ENCODE measurements at places on chromosomes 5 and 9.
A peak's percentile ranks its signal among the peaks of the same experiment; 100 is the strongest.

GRCh38 chr5:177997319-177997670 is 1.3 kb upstream of the PROP1 start:
- no peak for DNase-seq

DNA sequence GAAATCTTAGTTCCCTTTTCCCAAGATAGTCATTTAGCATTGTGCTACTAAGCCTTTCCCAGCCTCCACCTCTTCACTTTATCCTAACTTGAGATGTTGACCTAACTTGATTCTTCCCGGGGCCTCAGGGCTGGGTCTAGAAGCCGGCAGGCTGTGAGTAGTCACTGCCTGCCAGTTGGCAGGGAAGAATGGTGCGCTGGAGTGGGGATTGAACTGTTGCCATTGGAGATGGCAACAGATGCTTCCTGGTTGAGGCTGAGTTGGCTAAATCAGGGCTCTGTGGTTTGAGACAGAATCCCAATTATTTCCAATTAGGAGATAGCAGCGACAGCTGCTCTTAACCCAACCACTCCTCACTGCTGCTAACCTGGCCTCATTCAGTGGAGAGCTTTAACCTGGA is 343.1 kb downstream of the BRINP1 start:
- no peak for DNase-seq

DNA sequence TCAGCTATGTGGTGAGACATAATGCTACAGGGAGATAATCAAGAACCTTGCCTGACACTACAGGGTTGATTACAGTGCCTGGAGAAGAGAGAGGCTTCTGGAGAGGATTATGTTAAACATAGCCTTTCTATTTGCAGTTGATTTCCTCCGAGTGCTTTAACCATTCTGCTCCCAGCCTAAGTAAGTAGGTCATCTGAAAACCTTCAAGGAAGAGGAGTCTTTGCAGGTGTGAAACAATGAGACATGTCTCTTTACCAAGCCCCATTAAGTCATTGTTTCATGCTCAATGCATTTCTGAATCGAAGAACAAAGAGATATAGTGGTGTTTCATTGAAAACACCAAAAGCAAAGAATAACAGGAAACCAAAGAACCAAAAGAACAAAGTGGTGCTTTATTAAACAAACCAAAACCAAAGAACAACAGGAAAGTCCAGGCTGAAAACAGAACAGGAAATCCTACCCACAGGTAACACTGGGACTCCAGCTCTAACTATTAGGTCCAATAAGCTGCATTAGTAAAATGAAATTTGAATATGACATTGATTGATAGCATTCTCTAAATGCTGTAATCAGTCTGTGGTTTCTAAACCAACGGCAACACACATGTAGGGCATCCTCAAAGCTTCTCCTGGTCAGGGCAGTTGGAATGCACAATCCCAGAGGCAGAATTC is 113.3 kb upstream of the SPATA31D4 start:
- peak; percentile 48 for DNase-seq

- DNase-seq, result no peak
Measured at GRCh38 chr9:90070469-90070868, 465.7 kb downstream of the GADD45G start.

DNA sequence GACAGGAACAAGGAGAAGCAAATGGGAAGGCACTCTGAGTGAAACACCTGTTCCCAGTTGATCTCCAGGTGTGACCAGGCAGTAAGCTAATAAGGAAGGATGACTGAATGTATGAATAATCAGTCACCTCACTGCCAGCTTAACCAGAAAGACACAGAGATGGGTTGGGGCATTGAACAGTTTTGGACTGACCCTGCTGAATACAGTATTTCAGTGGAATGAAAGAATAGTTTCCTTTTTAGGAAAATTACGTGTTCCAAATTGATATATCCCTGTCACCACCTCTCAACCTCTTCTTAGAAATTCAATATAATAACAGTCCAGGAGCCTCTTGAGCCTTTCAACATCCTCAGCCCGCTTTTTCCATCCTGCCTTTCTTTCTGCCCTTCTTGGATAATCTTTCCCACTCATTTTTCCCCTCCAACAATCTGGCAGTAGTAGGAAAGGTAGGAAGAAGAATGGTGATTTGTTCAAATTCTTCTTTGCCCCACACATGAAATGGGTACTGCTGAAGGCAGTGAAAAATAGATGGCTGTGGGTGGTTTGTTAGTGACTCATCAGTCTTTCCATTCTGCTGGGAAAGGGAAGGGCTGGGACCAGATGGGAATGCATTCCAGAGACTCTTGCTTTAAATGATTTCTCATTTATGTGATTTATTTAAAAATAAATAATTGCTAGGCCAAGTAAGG is 117.9 kb downstream of the ZSWIM6 start:
- DNase-seq, result no peak

DNA sequence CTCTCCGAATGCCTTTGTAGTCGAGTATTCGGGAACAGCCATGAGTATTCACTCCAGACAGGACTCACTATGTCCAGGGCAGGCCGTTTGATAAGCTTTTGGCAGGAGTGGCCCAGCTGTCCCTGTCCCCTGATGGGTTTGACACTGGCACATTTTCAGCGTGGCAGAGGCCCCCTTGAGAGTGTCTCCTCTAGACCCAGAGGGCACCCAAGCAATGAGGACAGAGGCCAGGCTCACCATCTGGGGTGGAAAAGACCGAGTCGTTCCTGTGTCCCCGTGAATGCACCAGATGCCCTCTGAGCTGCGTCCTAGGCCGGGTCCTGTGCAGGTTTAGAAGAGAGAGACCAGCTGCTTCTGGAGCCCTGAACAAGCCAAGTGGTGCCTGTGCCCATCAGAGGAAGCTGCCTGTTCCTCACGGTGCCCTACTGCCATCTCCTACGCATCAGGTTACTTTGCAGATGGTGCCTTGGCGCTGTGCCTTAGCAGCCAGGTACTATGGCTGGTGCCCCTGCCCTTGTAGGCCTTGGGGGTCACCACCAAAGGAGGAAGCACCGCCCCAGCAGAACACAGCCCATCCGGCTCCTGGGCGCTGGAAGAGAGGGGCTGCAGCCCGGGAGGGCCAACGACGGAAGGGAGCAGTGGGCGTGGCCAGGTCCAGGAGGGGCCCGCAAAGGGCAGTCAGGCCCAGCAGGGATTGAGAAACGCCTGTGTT is 42.4 kb downstream of the LRSAM1 start:
- DNase-seq, result no peak

DNA sequence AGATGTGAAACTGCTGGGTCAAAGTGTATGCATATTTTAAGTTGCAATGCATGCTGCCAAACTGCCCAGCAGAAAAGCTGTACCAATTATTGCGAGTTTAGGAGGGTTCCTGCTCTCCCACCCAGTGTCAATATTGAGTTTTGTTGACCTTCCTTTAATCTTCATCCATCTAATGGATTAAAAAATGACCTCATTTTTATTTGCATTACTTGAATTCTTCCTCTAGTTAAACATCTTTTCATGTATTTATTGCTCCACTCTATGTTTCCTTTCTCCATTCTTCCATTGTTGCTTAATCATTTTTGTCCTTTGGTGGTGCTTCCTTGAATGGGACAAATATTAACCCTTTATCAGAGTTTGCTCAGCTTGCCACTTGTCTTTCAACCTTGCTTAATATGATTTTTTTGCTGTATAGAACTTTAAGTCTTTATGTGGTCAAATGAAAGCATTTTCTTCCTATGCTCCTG is 32.4 kb downstream of the TLE1 start:
- no peak for DNase-seq

- DNase-seq, result no peak
Measured at GRCh38 chr5:145965804-145966203, 29.4 kb downstream of the SH3RF2 start.

DNA sequence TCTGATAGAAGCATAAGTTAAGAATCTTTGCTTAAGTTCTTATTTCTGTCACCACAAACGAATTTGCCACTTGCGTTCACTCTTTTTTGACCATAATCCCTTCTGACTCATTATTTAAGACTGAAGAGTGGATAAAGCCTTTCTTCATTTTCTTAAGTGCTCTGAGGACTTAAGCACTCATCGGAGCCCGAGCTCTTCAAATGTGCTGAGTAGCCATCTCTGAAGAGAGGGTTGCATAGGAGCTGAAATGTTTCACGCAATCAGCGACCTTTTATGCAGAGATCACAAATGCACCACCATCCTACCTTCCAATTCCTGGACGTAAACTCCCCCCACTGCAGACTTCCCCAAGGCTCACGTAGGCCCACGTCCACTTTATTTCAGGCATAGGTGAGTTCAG is 699.2 kb downstream of the IRX1 start:
- no peak for DNase-seq

DNA sequence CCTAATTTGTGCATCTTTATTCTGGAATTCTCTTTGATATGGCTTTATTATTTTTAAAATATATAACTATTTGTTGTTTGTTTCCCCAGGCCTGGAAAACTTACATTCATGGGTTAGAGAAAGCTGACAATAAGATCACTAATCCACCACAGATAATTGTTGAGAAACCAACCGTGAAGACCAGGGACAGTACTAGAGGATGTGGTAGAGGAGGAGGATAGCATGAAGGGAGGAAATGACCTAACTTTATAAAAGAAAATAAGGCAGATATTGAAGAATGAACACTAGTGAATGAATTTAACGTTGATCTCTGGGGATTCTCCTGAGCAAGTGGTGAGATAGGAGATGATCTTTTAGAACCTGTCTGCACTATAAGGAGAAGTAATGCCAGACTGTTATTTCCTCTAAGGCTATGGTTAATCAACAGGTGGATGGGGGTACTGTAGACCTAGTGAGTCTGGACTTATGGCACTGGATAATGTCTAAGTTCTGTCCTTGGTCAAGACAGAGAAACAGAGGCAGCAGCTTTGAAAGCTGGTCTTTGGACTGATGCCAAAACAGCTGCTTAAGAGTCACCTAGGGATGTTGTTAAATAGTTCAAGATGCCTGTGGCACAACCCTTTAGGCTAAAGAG is 52.4 kb downstream of the NREP start:
- DNase-seq, result no peak

- no peak for DNase-seq
Measured at GRCh38 chr5:180606215-180606785, 15.0 kb upstream of the SCGB3A1 start.

DNA sequence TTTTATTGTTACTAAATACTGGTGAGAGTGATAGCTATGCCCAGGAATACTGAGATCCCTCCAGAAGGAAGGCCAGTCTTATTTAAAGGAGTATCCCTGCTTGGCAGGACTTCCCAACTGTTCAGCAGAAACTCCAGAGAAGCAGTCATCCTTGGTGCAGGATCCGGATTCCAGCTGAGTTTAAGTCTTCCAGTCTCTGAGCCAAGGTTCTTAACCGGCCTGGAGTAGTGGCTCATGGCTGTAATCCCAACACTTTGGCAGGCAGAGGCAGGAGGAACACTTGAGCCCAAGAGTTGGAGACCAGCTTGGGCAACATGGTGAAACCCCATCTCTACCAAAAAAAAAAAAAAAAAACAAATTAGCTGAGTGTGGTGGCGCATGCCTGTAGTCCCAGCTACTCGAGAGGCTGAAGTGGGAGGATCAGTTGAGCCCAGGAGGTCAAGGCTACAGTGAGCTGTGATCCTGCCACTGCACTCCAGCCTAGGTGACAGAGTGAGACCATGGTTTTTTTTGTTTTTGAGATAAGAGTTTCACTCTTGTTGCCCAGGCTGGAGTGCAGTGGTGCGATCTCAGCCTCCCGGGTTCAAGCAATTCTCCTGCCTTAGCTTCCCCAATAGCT is 7.6 kb downstream of the NAIF1 start:
- no peak for DNase-seq

- DNase-seq, result no peak
Measured at GRCh38 chr9:16509997-16510396, 360.5 kb downstream of the BNC2 start.

- DNase-seq, result no peak
Measured at GRCh38 chr5:83955916-83956315, 235.3 kb upstream of the HAPLN1 start.

- no peak for DNase-seq
Measured at GRCh38 chr5:174453690-174454089, 270.7 kb upstream of the MSX2 start.

DNA sequence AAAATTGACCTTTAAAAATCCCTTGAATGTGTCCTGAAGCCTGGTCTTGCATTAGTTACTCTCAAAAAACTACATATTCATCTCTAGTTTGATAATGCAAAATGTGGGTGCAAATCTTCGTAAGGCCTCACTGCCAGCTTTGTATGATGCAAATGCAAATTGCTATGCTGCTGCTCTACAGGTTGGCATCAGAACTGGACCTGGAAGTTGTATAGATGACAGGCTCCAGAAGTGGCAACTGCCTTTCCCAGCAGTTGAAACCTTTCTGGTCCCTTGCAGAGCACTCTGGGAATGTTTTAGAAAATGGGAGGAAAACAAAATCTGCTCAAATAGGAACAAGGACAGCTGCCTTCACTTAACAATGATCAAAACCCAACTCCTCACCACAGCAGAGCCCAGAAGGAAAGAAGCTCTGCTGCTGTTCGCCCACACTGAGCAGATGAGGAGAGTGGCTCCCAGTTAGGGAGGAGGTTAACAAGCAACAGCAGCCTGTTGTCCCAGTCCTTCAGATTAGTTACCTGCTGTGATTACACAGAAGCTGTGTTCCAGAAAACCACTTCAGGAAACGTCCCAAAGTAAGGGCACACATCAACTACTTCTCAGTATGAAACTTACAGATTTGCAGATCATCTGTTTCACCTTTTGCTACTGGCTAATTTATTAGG is 93.5 kb downstream of the PLPP1 start:
- DNase-seq, result no peak

GRCh38 chr9:12732971-12733370 is 39.8 kb downstream of the TYRP1 start:
- DNase-seq, result no peak

DNA sequence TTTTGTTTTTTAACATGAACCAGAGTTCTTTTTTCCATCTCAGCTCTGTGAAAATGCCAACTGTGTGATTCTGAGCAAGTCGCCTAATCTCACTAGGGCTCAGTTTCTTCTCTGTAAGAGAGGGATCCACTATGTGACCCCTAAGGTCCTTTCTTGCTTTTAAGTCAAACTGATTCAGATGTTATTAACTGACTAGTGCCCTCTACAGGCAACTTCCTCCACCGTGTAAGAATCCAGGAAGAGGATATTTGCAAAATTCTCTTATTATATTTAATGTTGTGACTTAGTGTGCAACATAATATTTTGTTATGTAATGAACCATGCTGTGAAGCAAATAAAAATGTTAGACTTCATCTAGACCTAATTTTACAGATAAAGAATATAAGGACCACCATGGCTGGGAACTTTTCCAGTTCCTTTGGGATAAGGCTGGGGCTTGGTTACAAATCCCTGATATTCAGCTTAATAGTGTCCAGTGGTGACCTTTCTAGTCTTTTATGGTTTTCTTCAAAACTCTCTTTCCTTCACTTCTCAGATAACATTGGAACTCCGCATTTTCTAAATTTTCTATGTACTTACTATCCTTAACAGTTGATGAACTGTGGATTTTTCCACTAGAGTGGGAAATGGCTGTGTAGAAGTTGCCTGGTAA is 244.7 kb downstream of the PIK3R1 start:
- no peak for DNase-seq

DNA sequence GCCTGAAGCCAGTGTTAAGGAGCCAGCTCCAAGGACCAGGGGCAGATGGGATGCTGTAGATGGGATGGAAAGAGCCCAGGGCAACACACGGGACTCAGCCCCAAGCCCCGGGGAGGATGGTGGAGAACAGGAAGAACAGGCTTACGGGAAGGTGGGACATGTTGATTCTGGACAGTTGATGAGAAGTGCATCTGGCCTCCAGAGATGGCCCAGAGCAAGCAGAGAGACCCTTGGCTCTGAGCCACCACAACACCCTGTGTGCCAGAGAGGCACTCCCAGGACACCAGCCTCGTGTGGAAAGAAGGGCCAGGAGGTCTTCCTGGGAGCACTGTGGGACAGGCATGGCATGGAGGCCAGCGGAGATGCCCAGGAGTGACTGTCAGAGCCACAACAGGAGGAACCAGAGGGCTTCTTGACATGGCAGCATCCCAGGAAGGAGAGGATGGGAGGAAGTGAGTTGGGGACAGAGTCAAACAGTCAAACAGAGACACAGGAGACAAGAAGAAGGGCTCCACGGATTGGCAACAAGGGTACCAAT is 156.3 kb upstream of the MVB12B start:
- DNase-seq, result no peak
